ENCODE measurements at places on chromosomes 7 and 10.

GRCh38 chr7:149459201-149459539 is 1.7 kb downstream of the ZNF777 start:
- no peak for DNase-seq

DNA sequence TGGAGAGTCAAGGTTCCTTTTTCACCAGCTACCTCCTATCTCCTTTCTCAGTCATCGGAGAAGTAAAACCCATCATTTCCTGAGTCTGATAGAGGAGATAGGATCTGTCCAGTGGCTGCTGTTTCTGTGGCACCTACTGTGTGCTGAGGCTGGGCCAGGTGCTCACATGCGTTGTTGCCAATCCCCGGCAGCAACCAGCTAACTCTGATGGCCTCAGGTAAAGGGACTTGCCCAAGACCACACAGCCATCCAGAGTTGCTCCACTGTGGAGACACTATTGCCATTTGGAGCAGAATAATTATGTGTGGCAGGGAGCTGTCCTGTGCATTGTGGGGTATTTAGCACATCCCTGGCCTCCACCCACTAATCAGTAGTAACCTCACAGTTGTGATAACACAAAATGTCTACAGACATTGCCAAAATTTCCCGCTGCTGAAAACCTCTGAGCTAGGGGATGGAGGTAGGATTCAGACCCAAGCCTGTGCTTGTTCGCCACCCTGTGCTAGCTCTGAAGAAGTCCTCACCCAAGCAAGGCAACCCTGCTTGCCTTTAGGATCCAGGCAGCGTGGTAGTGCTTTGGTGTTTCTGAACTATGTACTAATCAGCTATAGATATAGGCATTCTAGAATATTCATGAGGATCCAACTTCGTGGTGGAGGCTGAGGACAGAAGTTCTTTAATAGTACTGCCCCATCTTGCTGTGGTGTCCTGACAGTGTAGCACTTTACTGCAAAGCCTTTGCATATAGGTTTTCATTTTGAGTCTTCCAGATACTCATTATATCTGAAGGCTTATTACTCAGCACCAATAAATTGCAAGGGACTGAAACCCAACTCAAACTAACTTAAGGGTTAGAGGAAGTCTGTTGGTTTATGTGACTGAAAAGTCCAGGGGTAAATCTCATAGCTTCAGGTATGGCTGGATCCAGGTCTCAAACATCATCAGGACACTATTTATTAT is 164.6 kb downstream of the GRK5 start:
- DNase-seq = no peak

DNA sequence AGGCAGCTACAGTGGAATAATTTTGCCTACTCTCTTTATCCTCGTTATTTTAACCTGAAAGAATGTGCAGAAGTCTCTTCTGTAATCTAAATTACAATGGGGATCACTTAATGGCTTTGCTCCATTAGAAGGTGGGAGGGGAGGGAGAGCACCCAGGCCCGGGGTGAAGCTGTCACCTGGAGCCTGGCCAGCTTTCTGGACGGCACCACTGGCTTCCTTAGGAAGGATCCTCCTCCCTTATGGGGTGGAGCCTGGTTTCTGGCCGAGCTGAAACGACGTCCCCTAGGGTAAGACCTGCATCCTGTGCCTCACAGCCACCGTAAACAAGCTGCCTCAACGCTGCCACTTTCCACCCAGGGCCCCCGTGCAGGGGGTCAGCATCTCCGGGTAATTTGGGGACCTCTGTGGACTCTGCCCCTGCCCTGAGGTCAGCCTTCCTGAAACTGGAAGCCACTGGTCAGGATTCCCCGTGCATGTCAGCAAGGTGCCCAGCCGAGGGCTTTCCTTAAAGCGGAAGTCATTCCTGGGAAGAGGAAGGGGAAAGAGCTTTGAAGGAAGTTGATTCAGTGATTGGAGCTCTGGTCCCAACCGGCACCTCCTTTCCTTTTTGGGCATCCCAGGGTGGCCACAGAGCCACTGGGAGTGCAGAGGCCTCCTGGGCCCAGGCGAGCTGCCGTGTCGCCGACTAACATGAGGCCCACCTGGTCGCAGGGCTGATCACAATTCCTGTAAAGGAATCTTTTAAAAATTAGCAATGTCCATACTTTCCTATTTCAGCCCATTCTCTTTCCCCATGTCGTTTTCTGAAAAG is 569.1 kb downstream of the DNAJB6 start:
- DNase-seq = no peak

DNA sequence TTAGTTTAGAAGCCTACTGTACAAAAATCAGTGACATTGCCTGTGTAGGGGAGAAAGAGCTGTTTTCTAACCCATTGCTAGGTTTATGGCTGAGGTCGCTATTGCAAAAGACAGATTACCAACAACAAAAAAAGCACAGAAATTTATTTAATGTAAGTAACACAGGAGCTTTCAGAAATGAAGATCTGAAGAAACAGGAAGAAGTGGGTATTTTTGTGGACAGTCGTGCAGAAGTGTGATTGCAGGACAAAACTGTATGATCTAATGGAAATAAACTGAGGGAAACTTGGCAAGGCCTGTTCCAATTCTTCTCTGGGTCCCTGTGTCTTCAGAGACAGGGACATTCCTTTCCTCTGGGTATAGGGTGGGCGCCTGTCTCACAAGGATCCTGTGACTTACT is 87.4 kb downstream of the APBB1IP start:
- DNase-seq = no peak

DNA sequence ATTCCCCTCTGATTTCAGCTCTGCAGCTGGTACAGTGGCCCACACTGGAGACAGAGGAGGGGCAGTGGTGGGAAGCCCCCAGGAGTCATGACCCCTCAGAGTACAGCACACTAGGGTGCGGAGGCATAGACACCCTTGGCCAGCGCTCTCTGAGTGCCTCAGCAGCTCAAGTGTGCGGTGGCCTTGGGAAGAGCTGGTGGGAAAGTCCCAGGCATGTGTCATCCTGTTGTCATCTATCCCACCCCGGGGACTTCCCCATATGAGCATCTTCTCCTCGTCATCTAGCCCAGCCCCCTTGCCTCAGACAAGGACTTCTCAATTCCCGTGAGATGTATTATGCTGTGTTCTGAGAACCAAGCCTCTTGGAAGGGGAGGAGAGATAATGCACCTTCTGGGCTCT is 15.6 kb upstream of the PPIF start:
- peak; percentile 83 for DNase-seq

DNA sequence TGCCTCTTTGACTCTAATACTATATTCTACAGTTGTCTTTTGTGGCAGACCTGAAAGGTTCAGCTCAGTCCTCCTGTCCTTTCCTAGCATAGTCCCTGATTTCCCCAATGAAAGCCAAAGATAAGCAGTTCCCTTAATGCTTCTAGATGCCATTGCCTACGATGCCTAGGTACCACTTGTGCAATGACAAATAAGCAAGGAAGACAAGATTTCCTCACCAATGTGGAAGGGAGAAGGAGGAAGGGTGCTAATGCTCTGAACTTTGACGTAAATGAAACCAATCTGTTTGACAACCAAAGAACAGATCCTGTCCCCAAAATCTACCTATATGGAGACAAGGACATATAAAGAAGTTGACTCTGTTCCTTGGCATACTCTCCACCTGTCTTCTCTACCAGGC is 393.3 kb downstream of the KCNMA1 start:
- DNase-seq = no peak

- DNase-seq = no peak
These were observed 99.1 kb upstream of the SEC61G start for GRCh38 chr7:54858008-54858692.

DNA sequence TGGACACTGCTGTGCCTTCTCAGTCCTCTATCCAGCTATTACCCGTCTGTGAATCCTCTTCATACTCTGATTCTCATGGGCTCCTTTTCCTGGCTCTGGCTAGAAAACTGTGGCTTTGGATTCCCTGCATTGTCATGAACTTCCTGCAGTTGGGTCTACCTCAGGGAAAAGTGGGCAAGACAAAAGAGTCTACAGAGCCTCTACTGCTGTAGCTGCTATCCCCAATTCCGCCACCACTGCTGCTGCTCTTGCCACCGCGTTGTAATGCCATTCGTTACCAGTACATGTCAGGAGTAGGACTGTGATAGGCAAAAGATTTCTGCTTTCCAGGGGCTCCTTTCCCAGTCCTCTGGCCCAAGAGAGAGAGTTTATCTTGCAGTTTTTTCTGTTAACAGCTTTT is 23.9 kb upstream of the PPP1R17 start:
- DNase-seq = no peak

- DNase-seq = no peak
These were observed 93.9 kb upstream of the SLC26A5 start for GRCh38 chr7:103539875-103540274.

- no peak for DNase-seq
These were observed 95.8 kb downstream of the CLEC2L start for GRCh38 chr7:139619367-139619657.

DNA sequence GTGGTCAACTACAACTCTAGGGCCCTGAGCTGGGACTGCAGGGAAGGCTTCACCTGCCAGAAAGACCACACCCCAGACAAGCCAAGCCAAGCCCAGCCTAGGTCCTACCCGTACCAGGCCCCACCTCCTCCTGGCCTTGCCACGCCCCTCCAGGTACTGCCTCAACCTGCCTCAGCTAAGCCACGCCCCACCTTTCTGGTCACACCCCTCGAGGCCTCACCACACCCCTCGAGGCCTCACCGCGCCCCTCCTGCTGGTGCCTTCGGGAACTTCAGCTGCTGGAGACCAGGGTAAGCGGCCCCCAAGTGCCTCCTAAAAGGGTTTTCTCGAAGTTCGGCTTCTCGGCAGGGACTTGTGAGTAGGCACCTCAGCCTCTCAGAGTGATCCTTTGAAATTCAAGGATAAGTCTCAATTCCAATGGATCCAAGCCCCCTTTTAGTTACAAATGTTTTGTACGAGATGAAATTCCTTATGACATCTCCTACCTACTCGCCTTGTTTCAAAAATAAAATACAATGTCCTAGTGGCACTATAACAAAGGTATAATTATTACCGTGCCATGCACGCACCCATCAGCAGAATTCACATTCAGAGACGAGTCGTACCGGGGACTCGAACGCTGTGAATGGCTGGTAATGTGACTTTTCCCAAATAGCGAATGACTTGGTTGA is 171.2 kb downstream of the ARHGAP21 start:
- peak; percentile 40 for DNase-seq

DNA sequence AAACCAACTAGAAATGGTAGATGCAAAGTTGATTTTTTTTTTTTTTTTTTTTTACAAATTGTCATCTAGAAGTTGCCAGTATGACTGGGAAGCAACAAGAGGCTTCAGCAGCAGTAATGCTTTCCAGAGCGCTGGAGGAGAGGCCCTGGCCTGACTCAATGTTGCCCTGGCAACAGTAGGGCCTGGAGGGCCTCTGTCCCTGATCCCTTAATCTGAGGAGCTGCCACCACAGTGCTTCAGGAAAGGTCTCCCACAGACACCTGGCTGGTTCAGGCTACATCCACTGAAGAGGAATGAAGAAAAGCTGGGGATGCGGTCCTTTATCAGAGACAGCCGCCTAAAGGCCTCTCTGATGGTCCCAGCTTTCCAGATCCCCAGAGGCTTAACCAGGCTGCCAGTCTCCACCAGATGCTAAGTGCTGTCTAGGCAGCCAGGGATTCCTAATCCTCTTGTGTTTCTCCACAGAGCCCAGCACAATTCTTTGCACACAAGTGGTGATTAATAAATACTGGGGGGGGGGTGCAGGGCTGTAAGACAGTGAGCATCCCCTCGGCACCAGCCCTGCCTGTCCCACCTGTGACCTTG is 33.7 kb downstream of the ZNF777 start:
- DNase-seq = no peak

- no peak for DNase-seq
These were observed 109.5 kb upstream of the SHH start for GRCh38 chr7:155921804-155922066.

DNA sequence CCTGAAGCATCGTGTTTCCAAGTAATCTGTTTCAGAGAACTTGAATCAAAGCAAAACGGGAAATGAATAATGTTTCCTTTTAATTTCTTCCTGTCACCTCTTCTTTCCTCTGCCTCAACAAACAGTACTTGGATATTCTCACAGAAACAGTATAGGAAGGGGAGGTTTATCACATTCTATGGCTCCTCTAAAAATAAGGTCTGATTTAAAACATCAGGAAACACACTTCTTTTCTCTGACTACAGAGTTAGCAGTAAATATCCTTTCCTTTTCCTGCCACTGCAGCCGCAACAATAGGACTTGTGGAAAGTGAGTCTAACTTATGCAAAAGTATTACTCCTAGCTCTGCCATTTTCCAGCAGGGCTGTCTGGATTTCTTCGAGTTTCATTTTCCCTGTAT is 62.3 kb downstream of the CH25H start:
- DNase-seq = no peak

DNA sequence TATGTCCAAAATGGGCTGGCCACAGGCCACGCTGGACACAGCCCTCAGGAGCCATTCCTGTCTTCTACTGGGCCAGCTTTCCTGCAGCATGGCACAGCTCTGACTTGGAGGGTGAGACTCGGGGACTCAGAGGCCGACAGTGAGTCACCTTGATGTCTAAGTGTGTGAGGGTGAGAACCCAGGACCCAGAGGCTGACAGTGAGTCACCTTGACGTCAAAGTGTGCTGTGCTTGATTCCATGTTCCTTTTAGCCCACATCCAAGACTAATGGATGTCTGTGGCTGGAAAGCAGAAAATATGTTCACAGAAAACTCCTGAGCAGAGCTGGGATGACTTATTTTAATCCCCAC is 6.0 kb upstream of the FAM170B start:
- no peak for DNase-seq

- no peak for DNase-seq
These were observed 66.8 kb downstream of the DNAJC12 start for GRCh38 chr10:67771200-67771599.

DNA sequence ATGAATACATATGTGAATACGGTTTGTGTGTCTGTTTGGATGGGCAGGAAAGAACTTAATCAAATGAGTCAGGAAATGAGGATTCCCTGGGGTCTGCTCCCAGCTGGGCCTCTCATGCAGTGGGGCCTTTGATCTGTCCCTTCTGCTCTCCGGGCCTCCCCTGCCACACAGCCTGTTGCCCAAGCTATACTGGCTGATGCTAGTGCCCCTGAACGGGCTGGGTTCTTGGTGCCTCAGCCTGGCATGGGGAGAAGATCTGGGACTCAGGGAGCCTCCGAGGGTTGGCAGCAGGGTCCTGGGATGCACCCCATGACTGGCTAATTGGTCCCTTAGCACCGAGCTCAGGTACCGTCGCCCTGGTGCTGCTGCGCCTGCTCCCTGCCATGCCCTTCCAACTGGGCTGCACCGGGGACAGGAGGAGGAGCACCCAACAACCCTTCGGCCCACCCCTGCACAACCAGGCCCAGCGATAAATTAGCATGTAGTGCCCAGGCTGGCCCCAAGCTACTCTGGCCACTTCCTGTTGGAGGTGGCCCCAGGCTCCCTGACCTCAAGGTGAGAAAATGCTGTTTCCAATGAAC is 59.9 kb upstream of the DUSP5 start:
- no peak for DNase-seq
